Stimulated activated CD4-positive, alpha-beta T cell treated with anti-CD3 and anti-CD28 coated beads, Interleukin-1b, Interleukin-23, amount 100 ng/mL, for 48 hours (primary cell): ENCODE measurements at places on chromosomes 6 and 20.

DNA sequence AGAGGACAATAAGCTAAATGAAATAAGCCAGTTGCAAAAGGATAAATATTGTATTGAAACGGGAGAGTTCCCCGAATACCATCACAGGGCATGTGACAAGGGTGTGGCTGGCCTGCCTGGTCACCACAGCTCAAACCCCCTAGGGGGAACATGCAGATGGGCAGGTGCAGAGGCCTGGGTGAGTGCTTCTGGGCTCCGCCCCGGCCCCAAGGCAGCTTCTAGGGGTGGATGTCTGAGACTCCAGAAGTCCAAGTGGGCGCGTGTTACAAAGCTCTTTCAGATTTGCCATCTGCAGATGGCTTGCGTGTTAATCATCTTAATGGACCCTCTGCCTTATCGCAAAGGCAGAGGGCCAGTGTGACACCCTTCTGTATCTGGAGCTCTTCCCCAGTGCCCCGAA, 559.2 kb upstream of the IMPG1 start:
- no peak for DNase-seq

DNA sequence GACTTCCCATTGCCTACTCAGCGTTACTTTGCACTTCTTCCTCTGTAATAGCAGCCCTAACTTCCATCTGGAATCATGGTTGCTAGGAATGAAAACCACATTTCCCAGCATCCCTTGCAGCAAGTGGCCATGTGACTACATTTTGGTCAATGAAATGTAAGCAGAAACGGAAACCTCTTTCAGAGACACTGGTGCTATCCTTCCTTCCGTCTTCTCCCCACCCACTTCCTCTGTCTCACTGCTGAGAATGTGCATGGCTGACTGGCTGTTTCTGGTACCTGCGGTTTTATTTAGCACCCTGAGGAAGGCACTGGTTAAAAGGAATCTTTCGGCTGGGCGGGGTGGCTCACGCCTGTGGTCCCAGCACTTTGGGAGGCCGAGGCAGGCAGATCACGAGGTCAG, 107.4 kb downstream of the SCML4 start:
- DNase-seq, result peak; percentile 82

DNA sequence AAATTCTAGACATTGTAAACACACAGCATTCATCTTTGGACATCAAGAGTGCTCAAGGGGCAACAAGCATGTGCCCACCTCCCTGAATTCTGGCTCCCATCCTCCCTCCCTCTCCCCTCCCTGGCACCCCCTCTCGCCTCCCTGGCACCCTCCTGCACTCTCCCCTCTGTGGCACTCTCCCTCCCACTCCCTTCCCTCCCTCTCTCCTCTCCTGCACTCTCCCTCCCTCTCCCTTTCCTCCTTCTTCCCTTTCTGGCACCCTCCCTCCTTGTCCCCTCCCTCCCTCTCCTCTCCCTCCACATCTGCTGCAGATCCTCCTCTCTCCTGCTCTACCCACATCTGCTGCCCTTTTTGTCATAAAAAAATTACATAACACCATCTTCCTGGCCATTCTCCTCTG, 113.0 kb upstream of the SLC22A23 start:
- DNase-seq, result no peak

GRCh38 chr6:3723966-3724365, 27.5 kb downstream of the PXDC1 start:
- no peak for DNase-seq

GRCh38 chr6:170227521-170227983, 63.3 kb downstream of the DLL1 start:
- no peak for DNase-seq

DNA sequence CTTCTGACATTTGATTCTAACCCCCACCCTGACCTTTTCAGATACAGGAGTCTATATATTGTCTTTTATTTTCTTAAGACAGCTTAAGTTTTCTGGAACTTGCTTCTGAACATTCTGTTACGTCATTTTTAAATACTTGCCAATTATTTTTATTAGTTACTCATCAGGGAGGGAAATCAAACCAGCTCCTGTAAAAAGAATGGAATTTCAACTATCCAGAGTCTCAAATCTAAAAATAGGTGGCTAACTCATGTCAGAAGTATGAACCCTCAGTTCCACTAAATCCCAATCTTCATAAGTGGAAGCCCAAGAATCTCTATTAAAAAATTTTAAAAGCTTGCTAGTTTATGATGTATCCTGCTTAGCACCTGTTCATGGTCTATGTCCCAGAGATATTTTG, 900.0 kb downstream of the KIF16B start:
- no peak for DNase-seq

GRCh38 chr6:141401168-141401567, 731.6 kb upstream of the GJE1 start:
- no peak for DNase-seq

DNA sequence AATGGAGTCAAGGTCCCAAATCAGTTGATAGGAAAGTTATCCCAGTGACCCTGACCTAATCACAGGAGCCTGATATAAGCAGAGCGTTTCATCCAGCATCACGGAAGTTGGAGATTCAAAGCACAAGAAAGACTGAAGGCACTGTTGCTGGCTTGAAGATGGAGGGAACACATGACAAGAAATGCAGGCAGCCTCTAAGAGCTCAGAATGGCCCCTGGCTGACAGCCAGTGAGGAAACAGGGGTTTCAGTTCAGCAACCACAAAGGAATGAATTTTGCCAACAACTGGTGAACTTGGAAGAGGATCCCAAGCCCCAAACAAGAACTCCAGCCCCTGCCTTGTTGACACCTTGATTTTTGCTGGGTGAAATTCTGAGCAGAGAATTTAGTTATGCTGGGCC, 778.5 kb downstream of the MAFB start:
- DNase-seq, result no peak

GRCh38 chr6:30857549-30857948, 26.8 kb upstream of the DDR1 start:
- no peak for DNase-seq

DNA sequence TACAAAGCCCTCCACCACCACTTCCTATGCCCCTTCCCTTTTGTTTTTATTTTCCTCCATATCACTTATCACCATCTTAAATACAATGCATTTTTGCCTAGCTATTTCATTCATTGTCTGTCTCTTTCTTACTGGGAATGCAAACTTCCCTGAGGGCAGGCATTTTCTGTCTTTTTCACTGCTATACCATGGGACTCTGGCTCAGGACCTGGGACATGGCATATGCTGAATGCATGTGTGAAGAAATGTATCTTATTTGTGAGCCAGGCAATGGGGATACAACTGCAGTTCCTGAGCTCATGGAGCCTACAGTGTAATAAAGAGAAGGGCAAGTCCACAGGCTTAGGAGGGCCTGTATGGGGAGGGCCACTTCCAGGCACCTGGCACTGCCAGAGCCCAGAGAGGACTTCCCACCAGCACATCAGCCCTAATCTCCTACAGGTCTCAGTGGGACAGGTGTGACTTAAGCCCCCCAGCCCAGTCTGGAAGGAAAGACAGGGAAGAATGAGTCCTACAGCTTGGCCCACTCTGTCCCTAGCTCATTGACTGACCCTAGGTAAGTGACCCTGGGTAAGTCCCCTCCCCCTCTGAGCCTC, 43.2 kb downstream of the TFEB start:
- no peak for DNase-seq

- DNase-seq, result peak; percentile 40
Observed at GRCh38 chr6:142331075-142331551, 29.3 kb downstream of the ADGRG6 start.

DNA sequence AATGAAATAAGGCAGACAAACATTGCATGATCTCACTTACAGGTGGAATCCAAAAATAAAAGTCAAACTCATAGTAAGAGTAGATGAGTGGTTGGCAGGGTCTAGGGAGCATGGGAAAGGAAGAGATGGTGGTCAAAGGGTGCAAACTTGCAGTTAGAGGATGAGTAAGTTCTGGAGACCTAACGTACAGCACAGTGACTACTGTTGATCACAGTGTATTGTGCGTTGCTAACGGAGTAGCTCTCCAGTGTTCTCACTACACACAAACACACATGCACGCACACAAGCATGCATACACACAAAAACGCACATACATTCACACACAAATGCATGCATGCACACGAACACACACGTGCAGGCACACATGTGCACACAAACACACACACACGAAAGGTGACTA, 54.9 kb downstream of the LY86 start:
- DNase-seq, result no peak

- DNase-seq, result no peak
Observed at GRCh38 chr6:21565431-21565830, 28.1 kb upstream of the SOX4 start.

- peak; percentile 29 for DNase-seq
Observed at GRCh38 chr6:38997128-38997761, 51.3 kb upstream of the GLP1R start.

DNA sequence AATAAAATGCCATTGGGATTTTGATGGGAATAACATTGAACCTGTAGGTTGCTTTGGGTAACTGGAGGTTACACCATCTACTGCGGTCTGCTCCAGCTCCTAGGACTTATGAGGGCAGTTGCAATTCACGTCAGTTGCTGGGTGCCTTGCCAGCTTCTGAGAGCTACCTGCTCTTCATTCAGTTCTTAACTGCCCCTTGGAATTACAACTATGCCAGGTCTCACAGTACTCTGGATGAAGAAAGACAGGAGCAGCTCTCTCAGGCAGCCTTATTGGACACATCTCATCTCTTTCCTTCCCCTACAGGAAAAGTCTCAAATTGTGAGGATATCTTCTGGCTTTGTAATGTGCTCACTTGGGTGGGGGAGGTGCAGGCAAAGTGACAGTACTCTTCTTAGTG, 1643.3 kb downstream of the GRIK2 start:
- DNase-seq, result no peak

DNA sequence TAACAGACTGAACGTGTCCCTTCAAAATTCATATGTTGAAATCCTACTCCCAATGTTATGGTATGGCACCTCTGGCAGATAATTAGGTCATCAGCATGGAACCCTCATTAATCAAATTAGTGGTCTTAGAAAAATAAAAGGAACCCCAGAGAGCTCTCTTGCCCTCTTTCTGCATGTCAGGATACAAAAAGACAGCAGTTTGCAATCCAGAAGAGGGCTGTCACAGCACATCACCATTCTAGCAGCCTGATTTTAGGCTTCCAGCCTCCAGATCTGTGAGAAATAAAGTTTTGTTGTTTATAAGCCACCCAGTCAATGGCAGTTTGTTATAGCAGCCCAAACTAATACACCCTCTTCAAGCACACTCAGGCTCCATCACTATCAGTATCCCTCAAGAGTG, 292.9 kb downstream of the TRDN start:
- DNase-seq, result no peak
